Activated B cell treated with CpG ODN at 0.5 μM for 24 hours (primary cell): ENCODE measurements at places on chromosomes 3 and 15. TPM values are rescaled to one million over a fixed set of nuclear protein-coding genes. Genes with fewer than 3 reads are reported as not detected.

Gene SPRED1
- total RNA-seq, result 1.3 and 1.4 TPM in 2 replicates

Gene CCRL2
- 1.9 TPM in 2 replicates for total RNA-seq

Gene ALS2CL
- total RNA-seq, result 1.6 and 1.8 TPM in 2 replicates

Gene CX3CR1
- 0.12 and 0.38 TPM in 2 replicates for total RNA-seq

Gene UBE2E2
- total RNA-seq, result 47.0 and 48.5 TPM in 2 replicates

Gene PRRT3
- 4.2 and 4.3 TPM in 2 replicates for total RNA-seq

Gene ASB14
- not detected in 2 replicates for total RNA-seq

Gene CASR
- total RNA-seq, result 0.02 TPM in 1 of 2 replicates, not detected in the other

Gene CCNB2
- 0.82 and 0.88 TPM in 2 replicates for total RNA-seq

Gene HCLS1
- 434 and 440 TPM in 2 replicates for total RNA-seq

Gene SLC24A5
- total RNA-seq, result not detected in 2 replicates

Gene CLDN18
- not detected in 2 replicates for total RNA-seq

Gene CCDC39
- total RNA-seq, result not detected in 2 replicates

Gene STXBP5L
- total RNA-seq, result not detected in 2 replicates

Gene APH1B
- 22.1 and 23.7 TPM in 2 replicates for total RNA-seq

Gene OR5H1
- not detected in 2 replicates for total RNA-seq
